NCI-H1092 (cell line): ENCODE measurements at places on chromosomes 12 and 14.

- no peak for DNase-seq
Measured at GRCh38 chr12:104626069-104626837, 169.5 kb downstream of the CHST11 start.

DNA sequence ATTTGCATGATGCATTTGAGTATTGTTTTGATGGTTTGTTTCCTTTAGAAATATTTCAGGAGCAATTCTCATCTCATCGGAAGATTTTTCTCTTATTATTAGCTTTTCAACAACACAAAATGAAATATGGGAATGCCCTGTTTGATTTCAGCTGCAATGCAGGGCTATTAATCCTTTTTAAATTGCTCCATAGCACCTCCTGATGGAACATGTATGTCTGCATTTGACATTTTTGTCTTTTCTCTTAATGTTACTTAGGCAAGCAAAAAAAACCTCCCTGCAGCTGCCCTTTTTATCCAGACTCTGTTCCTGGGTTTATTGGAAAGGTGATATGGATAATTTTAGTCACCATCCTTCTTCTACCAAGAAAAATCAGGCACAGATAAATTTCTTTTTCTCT, 895.8 kb downstream of the RPS29 start:
- DNase-seq, result no peak

DNA sequence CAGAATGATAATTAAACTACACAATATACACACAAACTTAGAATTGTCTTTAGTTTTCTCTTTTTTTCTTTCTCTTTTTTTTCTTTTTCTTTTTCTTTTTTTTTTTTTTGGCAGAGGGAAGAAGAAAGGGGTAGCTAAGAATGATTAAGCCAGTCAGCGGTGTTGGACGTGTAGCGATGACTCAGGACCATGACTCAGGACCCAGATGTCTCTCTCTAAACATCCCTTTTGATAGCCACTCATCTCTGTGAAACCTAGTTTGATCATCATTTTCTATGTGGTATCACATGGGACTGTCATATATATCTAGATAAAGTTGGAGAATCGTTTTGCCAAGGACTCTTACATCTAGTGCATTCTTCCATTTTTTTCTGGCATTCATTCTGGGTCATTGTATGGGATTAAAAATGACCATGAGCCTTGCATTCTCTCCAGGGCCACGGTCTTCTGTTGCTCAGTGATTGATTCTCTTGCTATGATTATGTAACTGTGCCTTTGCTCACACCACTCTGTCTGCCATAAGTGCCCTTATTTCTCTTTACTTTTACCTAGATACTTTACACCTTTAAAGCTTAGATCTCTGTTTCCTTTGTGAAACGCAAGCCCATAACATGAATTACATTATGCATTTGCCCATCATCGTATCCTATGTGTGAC, 26.6 kb upstream of the NRXN3 start:
- no peak for DNase-seq

DNA sequence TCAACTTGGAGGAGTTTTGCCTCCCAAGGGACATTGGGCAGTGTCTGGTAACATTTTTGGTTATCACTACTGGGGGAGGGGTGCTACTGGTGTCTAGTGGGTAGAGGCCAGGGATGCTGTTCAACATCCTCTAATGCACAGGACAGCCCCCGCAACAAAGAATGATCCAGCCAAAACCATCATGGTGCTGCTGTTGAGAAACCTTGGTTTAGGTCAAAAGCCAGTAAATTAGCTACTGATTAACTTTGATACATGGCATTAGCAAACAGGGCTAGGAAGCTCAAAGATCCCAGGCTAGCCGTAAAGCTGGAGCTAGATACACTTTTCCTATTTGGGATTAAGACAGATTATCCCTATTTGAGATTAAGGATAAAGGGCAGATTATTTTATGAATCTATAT, 8.8 kb downstream of the ALKBH2 start:
- no peak for DNase-seq

DNA sequence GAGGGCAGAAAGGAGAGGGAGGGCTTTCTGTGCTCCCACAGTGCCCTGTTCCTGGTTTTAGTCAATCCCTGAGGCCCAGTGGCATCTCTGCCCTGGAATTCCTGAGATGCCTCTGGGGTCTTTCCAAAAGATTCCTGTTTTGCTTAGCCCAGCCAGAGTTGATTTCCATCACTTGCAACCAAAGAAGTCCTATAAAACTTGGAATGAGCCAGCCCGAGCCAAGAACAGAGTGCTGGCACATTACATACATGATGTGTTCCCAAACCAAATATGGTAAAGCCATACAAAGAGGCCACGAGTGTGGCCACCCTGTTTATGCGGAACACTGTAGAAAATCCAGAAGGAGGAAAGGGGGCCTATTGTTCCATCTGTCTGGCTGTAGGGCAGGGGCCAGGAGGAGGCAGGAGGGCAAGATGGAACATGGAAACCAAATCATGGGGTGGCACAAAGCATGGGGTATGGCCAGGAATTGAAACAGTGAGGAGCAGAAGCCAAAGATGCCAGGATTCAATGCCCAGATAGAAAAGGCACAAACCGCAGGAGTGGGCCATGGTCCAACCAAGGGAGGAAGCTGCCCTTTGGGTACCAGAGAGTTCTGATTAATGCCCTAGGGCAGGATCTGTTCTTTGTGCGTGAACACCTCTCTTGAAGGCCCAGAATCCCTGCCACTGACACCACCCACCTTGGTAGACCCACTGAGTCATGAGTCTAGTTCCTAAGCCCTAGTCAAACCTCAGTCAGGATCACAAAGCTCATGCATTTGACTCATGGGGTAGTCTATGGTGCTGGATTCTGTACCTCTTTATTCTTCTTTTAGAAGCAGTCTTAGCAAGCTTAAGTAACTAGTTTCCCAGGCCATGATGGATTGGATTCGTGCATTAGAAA, 75.2 kb downstream of the LRRC74A start:
- DNase-seq, result no peak

GRCh38 chr14:54040846-54041245, 84.2 kb upstream of the BMP4 start:
- DNase-seq, result no peak

GRCh38 chr12:83365317-83365716, 678.6 kb downstream of the TMTC2 start:
- no peak for DNase-seq

DNA sequence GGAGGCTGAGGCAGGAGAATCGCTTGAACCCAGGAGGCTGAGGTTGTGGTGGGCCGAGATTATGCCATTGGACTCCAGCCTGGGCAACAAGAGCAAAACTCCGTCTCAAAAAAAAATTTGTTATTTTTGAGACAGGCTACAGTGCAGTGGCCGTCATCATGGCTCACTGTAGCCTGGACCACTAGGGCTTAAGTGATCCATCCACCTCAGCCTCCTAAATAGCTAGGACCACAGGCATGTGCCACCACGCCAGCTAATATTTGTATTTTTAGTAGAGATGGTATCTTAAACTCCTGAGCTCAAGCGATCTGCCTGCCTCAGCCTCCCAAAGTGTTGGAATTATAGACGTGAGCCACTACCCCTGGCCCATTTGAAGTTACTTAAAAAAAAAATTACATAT, 966 bp upstream of the PCBP2 start:
- no peak for DNase-seq

DNA sequence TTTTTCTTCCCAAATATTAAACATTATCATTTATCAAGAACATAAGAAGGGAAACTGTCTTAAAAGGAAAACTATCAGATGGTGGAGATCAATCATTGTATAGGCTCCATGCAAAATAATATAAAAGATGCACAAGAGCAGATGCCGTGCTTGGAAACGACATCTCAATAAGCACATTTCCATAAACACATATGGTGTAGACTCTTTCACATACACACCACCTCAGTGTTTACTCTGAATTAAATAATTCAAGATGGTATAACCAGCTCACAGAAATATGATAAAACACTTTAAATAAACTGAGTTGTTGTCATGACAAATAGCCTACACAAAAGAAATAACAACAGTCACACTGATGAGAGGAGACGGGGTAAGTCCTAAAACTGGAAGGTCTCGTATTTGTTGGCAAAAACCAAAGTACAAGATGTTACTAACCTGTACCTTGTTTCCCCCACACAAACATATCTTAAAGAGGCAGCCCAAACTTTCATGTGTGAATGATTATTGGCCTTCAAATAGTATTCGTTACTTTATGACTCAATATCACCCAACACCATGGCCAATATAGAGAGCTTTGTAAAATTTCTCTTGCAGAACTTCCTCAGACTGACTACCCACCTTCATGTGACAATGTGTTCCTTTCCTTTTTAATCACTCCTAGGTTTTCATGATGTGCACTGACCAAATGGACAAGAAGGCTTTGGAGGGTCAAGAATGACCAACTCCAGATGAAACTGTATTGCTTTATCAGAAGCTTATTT, 48.6 kb upstream of the TMPO start:
- no peak for DNase-seq

DNA sequence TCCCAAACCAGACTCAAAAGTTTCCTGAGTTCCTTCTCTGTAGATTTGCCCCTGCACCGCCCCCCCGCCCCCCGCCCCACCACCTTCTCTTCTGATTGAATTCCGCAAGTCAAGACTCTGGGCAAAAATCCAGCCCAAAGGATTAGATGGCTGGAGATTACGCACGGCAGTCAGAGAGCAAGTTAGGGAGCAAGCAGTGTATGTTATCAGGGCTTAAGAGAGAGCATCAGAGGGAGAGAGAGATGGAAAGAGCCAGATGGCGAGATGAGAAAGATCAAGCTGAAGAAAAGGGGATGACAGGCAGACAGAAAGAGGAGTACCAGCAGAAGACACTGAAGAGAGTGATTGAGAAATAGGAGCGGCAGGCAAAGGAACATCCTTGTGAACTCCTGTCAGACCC, 13.9 kb upstream of the ANKRD33 start:
- DNase-seq, result no peak

DNA sequence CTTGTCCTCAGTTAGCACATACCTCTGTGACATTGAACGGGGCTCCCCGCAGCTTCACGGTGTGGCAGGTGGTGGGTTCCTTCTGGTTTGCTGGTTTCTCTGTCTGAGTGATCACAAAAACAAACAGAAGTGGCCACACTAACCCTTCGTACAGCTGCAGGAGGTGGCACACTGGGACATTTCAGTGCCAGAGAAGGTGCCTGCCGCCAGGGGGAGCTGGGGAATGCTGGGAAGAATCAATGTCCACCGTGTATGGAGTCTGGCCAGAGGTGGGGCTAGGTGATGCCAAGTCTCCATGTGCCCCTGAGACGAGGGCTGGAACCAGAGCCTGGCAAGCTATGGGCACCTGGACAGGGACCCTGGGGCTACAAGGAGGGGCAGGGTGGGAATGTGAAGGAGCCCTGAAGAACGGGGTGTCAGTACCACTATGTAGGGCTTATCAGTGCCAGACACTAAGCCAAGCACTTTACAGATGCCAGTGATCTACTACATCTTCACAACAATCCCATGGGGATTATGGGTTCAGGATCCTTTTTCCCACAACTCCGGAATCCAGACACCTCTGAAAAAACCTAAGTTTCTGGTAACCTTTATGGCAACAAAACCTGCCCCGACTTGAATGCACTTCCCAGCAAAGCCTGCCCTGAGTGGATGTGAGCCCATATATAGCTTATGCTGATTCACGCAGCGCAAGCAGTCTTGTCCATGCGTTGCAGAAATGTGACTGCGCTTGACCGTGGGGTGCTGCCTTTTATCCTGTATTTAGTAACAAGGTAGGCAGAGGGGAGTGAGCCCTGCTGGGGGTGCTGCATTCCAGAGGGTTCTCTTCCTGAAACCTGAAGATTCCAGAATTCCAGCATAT, 10.8 kb downstream of the RBM19 start:
- no peak for DNase-seq

DNA sequence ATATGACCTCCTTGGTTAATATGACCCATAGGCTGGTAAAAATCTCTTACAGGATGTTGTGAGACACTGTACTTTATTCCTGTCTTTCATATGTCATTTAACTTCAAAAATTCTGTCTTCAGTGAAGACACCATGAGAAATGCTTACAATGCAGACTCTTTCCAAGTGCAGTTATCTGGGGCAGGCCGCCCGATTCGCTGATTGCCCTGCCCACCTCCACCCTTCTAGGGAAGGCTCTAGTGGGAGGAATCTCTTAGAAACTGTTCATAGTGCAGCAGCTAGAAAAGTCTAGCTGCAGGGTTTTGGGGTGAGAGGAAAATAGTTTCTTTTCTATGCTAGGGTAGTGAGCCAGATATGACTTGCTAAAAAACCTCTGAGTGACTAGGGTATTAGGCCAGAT, 15.0 kb upstream of the CIPC start:
- no peak for DNase-seq

GRCh38 chr14:42947991-42948390, 1341.3 kb downstream of the LRFN5 start:
- no peak for DNase-seq
